ENCODE measurements at places on chromosomes 12 and 14. TPM values are rescaled to one million over a fixed set of nuclear protein-coding genes. Genes with fewer than 3 reads are reported as not detected.

Gene FAM186B
- total RNA-seq, result 0.36 TPM

Gene SIRT4
- total RNA-seq, result 0.64 TPM

Gene STAB2
- total RNA-seq, result 0.16 TPM

Gene ANO4
- total RNA-seq, result not detected

Gene RESF1
- total RNA-seq, result 31.9 TPM

Gene RDH5
- 0.92 TPM for total RNA-seq
